ENCODE measurements at places on chromosomes 6 and 20. TPM values are rescaled to one million over a fixed set of nuclear protein-coding genes. Genes with fewer than 3 reads are reported as not detected.

CD93 gene
- total RNA-seq = not detected

CALHM6 gene
- not detected for total RNA-seq

SRSF12 gene
- total RNA-seq = 1.0 TPM

TRIM10 gene
- not detected for total RNA-seq

UBE2C gene
- 250 TPM for total RNA-seq

CBLN4 gene
- total RNA-seq = not detected

CLDN20 gene
- not detected for total RNA-seq

RPL7L1 gene
- total RNA-seq = 68.4 TPM

SIRPB2 gene
- total RNA-seq = not detected

KHDC1L gene
- total RNA-seq = 0.51 TPM

HSPA12B gene
- total RNA-seq = 0.29 TPM

NNAT gene
- not detected for total RNA-seq

LIN28B gene
- total RNA-seq = 1.8 TPM

EPPIN gene
- not detected for total RNA-seq

GID8 gene
- 21.3 TPM for total RNA-seq

TCP11 gene
- not detected for total RNA-seq

PPP1R16B gene
- total RNA-seq = 0.27 TPM

SLC17A2 gene
- not detected for total RNA-seq

SALL4 gene
- total RNA-seq = 1.3 TPM

OOEP gene
- total RNA-seq = not detected

CASS4 gene
- total RNA-seq = 0.03 TPM

VGLL2 gene
- not detected for total RNA-seq

MROH8 gene
- total RNA-seq = 0.81 TPM

FOXP4 gene
- 15.9 TPM for total RNA-seq

FRK gene
- 1.5 TPM for total RNA-seq

YIPF3 gene
- 69.5 TPM for total RNA-seq

HLA-DQB2 gene
- total RNA-seq = not detected

TFAP2A gene
- 16.4 TPM for total RNA-seq

LSM2 gene
- 77.8 TPM for total RNA-seq

WRNIP1 gene
- total RNA-seq = 38.8 TPM

BMP2 gene
- total RNA-seq = 0.64 TPM

RIPOR2 gene
- not detected for total RNA-seq

UNC93A gene
- total RNA-seq = not detected
